CD8-positive, alpha-beta memory T cell (primary cell): ENCODE measurements at places on chromosomes 12 and 14.
A peak's percentile ranks its signal among the peaks of the same experiment; 100 is the strongest.

DNA sequence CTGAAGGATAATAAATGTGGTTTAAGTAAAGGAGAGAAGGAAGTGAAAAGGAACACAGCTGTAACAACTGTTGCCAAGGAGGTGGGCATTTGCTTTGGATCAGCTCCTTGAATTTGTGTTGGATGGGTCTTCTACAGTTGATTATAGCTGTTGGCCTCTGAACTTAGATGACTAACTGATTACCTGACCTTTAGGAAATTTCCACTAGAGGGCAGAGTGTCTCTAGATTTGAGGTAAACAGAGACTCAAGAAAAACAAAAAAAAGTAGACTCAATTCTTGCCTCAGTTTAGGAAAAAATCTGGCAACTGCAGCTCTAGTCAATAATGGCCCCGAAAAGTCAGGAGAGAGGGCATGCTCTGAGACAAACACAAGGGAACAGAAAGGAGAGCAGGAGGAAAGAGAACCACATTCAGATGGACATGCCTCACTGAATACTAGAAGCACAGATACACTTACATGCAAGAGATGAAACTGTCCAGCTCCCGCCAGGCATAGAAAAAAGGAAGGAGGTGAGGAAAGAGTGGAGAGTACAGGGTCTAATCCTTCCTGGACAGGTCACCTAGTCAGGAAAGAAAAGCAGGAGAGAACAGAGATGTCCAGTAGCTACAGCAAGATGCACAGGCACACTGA, 20.6 kb downstream of the COX14 start:
- DNase-seq: peak; percentile 26

DNA sequence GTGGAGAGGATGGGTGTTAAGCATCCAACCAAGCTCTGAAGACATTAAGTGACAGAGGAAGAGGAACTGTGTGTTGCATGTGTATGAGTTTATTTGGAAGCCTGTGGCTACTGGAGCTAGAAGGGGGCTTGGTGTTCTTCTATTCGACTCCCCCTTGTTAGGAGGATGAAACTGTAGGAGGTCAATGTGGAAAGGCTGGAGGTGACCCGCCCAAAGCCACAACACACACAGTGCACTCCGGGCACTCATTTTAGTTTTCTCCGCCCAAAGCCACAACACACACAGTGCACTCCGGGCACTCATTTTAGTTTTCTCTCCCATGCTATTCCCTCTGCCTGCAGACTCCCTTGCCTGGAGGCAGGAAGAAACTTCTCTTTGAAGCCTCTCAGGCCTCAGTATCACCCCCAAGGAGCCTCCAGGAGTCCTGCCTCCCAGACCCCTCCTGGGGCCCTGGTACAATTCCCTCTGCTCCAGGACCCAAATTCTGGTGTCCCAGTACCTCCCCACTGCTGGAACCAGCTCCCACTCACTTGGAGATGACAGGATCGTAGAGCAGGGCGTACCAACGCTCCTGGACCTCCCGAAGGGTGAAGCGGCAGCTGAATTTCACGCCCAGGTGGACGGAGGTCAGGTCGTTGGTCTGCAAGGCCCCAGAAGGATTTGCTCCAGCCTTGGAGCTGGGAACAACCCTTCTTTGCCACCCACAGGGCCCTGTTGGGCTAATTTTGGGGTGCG, 3.8 kb downstream of the MCRS1 start:
- DNase-seq: no peak

DNA sequence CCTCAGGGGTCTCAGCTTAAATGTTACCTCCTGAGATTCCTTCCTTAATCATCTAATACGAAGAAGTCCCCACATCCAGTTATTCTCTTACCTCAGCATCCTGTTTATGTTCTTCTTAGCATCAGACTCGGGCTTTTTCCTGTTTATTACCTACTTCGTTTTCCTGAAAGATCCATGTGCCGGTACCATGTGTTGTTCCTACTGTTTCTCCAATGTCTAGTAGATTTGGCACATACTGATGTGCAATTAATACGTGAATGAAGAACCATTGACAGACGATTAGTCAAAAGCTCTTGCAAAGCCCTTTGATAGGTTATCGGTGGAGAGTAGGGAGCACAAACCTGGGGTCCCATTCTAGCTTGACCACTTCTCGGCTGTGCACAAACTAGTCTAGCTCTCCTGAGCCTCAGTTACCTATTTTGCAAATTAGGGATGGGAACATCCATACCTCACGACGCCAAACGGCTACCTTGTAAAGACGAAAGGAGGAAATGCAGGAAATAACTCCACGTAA, 735 bp upstream of the MAPKAPK5 start:
- DNase-seq: peak; percentile 3

- DNase-seq: no peak
These were observed 362.1 kb downstream of the RAD51B start for GRCh38 chr14:68181519-68182326.

GRCh38 chr14:59187118-59187517, 1.3 kb upstream of the DAAM1 start:
- no peak for DNase-seq

- no peak for DNase-seq
These were observed 58.3 kb downstream of the ANAPC7 start for GRCh38 chr12:110345176-110345661.

DNA sequence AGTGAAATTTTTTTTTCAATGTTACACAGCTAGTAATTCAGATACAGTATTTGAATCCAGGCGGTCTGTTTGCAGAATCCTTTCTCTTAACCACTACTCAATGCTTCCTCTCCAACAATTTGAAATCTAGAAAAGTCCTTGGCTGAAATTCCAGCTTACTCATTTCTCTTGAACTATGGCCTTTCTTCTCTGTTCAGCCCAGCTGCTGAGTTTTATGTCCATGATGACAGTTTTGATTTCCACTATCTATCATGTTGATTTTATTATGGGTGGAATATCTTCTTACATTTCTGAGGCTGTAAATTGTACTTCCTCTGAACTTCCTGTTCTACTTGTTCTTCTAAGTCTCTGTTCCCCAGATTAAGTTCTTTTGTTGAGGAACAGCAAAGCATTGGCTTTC, 315.3 kb downstream of the DIO2 start:
- no peak for DNase-seq

DNA sequence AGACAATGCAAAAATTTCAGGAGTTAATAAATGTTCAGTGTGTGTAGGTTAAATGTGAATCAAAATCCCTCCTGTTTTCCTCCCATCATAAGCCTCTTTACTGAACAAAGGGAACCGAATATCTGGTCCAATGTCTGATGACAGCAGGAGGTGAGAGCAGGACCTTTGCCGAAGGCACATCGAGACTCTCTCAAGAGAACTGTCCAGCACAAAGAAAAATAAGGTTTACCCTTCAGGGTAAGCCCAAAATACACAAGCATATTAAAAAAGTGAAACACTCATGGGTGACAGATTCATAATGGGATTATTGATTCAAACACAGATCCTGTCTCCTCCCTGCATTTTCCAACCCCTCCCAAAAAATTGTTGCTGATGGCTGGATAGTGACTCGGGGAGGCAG, 4.2 kb upstream of the VSX2 start:
- DNase-seq: no peak

GRCh38 chr12:53746592-53747092, 5.1 kb downstream of the CISTR start:
- DNase-seq: peak; percentile 82

DNA sequence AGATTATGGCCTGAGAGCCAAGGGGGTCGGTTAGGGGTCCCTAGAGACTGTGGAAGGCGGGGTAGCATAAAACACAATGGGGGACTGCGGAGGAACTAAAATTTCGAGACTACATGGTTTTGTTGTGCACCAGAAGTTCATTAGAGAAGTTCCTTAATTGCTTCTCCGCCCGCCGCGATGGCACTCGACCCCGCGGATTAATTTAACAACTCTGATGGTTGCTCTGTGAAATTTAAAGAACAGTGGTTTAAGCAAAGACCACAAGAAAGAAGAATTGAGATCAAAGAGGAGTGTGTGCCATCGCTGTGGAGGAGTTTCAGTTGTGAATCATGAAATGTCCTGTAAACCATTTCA, 1.4 kb upstream of the CCDC88C start:
- peak; percentile 85 for DNase-seq

- no peak for DNase-seq
These were observed 89.7 kb downstream of the PTCSC3 start for GRCh38 chr14:36086629-36087395.
